ENCODE measurements at places on chromosomes 7 and 10.

DNA sequence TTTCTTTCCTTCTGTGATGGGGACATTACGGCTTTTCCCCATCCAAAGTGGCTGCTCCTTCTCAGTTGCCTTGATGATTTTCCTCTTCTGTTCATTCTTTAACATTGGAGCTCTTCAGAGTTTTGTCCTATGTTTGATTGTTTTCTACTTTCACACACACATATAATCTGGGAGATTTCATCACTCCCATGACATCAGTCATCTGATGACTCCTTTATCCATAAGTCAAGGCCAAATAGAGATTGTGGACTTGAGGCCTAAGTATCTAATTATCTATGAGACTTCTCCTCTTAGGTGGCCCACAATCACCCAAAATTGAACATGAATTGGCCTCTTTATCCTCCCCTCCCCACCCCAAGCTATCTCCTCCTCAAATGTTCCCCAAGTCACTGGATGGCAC is 5.3 kb upstream of the COL1A2 start:
- no peak for DNase-seq

DNA sequence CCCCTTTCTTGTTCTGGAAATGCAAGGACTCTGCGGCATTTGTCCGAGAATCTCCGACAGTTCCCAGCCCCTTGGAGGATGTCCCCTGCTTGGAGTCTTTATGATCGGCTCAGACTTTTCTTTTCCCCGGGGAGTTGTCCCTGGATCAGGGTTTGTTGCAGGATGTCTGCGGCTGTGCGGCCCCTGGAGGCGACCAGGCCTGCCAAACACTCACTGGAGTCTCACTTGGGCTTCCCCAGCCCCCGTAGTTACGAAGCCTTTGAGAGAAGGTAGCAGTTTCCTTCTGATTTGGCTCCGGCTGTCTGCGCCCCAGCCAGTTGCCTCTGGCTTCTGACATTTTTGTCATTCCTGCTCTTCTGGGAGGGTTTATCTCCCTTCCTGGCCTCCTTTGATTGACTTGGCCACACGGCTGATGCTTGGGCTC is 16.1 kb downstream of the COL26A1 start:
- no peak for DNase-seq

DNA sequence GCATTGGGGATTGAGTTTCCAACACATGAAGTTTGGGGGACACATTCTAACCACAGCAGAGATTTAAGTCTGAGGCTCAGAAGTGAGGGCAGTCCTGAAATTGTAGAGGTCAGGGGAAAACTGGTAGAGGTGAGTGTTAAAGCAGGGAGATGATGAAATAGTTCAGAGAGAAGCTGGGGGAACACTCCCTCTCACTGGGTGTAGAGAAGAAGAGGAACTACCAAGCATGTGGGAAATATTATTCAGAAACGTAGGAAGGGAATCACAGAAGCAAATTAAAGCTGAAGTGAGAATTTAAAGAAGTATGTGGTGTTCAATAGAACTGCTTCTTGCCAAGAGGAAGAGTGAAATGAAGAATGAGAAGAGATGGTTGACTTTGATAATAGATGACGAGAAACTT is 121.5 kb upstream of the FAM3C start:
- DNase-seq: no peak

- no peak for DNase-seq
Measured at GRCh38 chr10:92024700-92025099, 101.1 kb downstream of the BTAF1 start.

DNA sequence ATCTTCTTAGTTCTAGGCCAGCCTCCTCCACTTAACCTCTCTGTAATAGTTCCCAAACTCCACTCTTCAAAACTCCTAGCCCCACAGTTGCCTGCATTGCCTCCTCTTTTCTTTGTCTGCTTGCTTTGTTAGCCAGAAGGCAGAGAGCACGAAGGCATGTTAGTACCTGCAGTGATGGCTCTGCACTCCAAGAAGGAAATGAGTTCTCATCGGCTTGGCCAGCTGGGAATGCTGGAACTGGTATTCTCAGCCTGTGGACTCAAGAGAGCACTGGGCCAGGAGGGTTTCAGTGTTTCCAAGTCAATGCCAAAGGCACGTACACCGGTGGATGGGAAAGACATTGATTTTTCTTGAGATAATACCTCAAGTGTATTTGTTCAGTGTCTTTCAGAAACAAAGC is 66.3 kb upstream of the HABP2 start:
- no peak for DNase-seq

- no peak for DNase-seq
Measured at GRCh38 chr10:77293773-77294172, 343.8 kb downstream of the KCNMA1 start.

DNA sequence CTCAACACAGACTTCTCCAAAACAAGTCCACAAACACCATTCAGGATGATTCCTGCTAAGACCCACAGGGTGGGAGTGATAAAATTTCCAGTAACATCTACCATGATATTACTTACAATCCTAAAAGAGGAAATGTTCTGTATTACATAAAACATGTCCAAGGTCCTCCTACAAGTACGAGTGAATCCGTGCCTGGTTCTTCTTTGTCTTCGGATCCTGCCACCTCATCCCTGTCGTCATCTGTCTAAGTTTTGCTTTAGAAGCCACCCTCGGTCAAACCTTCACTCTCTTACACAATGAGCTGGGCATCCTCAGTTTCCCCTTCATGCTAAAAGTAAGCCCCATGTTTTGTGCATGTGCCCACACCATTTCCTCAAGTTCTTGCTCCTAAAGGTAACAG is 279.0 kb downstream of the KCNMA1 start:
- no peak for DNase-seq

DNA sequence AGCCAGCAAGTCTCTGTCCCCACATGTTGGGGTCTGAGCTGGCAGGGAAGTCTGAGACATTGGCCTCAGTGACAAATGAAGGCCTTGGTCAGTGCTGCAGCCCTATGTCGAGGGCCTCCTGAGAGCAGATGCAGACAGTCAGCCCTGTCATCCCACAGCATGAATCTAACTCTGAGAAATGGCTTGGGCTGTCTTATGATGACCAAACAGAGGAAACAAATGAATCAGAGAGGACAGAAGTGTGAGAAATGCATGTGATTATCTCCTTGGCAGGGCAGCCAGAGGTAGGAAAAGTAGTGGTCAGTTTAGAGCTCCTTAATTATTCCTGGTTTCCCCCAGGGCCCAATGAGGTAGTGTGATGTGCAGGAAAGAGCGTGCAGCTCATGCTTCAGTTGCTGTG is 287.6 kb downstream of the SORCS3 start:
- DNase-seq: no peak

GRCh38 chr10:100656454-100656853 is 88.9 kb upstream of the PAX2 start:
- no peak for DNase-seq

DNA sequence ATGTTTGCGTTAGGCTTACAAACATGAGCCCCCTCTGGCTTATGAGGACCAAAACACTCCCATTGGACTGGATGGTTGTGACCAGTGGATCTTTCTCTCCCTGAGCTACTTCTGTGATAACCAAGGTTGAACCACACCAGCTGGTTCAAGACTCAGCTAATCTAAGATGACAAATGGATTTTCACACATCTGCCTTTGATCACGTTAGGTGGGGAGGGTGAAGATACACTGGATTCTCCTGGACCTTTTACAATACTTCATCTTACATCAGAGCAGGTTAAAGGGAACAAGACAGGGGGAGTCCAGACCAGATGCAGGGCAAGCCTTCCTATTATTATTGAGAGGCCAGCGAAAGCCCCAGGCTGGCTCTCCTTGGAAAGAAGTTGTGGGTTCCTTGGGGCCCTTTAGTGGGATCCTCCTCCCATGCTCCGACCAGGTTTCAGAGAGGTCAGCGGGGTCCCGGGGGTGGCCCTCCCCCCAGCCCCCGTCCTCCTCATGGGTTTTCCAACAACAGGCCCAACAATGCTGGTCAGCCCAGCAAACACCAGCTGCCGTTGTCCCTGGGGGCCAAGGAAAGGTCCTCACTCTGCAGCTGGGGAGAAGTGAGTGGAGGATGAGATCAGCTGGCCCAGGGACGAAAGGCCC is 2.8 kb downstream of the GFRA1 start:
- DNase-seq: no peak

DNA sequence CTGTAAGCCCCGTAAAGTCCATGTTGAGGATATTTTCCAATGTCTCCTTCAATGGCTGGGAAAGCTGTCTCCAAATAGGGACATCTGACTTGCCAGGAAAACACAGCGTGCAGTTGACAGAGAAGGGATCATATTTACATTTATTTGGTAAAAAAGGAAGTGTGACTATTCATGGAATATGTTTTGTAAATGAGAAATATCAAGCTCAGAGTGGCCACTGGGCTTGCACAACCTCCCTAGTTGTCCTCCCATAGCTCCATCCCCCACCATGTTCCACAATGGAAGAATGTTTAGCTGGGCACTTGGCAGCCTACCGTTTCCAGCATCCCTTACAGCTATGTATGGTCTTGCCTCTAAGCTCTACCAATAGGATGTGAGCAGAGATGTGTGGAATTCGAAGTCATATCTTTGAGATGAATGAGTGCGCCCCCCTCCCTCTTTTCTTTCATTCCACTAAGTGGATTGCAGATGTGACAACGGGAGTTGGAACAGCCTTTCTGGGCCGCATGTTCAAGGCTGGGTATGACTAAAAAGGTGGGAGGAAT is 306.6 kb upstream of the ZMIZ1 start:
- DNase-seq: no peak

DNA sequence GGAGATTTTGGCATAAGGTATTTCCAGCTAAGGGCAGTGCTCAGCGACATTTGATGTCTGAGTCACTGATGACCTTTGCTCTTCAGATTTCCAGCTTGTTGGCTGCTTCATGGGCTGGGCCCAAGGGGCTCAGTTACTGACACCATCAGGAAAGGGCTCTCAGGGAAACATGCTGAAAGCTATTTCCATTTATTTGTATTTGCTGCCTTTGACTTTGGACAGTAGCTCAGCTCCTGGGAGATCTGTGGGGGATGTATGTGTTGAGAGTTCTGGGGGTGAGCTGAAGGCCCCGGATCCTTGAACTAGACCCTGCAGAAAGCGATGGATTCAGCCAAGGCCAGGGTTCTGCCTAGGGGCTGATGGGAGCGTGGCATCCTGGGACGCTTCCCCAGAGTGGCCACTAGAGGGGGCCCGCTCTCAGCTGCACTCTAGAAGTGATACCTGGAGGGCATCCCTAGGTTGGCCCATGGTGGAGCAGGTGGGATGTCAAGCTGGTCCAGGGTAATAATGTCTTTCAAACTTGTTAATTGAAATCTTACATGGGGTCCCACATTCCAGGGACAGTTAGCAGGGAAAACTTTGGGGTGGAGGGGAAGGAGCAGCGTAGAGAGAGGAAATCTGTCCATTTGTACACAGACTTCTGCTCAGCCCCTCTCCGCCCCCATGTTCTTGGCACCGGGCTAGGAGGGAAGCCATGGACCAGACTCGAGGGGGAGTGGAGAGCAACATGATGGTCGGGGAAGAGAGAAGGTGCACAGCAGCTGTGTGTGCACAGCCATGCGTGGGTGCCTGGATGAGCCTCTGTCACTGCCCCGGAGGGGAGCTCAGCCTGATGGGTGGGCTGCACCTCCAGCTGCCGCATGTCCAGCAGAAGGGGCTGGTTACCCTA is 3.0 kb upstream of the BTBD16 start:
- DNase-seq: peak; percentile 54

DNA sequence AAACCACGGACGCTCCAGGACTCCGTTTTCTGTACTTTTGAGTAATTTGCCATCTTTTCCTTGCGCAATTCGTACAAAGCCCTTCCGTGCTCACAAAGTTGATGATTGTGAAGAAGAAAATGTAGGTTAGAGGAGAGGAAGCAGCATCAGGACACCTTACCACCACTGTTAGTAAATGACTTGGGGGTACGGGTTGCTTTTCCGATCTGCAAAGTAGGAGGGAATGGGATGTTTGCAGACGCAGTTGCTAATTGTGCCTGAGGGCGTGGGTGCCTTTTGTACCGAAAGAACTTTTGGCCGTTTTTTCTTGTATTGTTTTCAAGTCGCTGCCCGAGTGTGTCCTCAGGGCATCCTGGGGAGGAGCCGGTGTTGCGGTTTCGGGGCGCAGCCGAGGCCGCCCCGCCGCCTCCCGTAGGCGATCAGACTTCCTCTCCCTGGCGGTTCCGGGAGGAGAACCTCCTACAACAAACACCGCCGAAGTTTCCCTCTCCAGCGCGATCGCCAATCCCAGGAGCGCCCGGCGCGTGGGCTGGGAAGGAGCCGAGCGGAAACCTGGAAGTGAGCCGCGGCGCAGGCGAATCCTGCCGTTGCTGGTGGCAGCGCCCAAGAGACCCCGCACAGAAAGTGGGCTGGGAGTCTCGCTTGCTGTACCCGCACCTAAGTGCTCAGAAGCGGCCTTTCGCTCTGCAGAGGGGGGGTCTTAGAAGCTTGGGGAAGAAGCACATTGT is 1.0 kb downstream of the PRR15 start:
- DNase-seq: no peak

DNA sequence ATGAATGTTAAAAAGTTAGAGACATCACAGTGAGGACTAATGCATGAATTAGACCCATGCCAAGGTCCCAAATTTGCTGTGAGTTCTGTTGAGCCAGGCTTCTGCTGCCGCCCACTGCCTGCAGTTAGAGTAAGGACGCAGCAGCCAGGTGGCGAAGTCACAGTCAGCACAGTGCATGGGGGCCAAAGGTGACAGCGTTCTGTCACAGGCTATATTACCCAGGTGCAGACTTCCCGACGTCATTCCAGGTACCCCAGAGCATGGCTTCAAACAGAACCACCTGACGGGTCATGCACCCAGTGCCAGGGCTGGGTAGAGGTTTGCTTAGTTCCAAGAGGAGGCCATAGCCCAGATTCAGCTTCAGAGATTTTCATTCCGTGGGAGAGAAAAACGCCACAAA is 33.9 kb upstream of the HMX3 start:
- no peak for DNase-seq

DNA sequence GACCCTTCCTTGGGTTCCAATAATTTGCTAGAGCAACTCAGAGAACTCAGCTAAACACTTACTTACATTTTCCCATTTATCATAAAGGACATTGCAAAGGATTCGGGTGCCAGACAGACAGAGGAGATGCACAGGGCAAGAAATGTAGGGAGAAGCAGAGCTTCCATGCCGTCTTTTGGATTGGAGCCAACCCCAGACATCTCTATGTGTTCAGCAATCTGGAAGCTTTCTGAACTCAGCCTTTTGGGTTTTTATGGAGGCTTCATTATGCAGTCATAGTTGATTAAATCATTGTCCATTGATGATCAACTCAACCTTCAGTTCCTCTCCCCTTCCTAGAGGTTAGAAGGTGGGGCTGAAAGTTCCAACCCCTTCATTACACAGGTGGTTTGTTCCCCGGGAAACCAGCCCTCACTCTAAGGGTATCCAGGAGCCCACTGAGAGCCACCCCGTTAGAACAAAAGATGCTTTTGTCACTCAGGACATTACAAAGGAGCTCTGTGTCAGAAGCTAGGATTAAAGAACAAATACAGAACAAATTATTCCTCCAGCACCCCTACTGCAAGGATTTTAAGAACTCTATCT is 211.9 kb upstream of the VSTM2A start:
- DNase-seq: no peak

DNA sequence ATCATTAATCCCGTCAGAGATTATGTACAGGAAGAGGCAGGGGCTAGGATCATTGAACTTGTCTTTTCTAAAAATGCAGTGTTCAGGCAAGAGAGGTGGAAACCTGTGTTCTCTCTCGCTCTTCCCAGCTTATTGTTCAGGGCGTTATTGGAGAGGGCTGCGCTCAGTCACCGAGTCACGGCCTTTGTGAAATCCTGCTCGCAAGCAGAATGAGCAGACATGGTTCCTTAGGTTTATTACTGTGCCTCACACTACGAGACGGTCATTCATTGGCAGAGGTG is 631 bp upstream of the PRKRIP1 start:
- no peak for DNase-seq

Data from NAMALWA (cell line).